Activated T-cell treated with anti-CD3 and anti-CD28 coated beads, Interleukin-2, amount 50 U/mL, for 72 hours (primary cell): ENCODE measurements at places on chromosomes 12 and 14. TPM values are rescaled to one million over a fixed set of nuclear protein-coding genes. Genes with fewer than 3 reads are reported as not detected.
A peak's percentile ranks its signal among the peaks of the same experiment; 100 is the strongest.

SNX6 gene
- 93.9 TPM for total RNA-seq

NID2 gene
- total RNA-seq = 0.19 TPM

RNASE1 gene
- not detected for total RNA-seq

NEUROD4 gene
- total RNA-seq = not detected

GRCh38 chr14:89401761-89402160 is 15.3 kb downstream of the FOXN3 start:
- DNase-seq = no peak

DNA sequence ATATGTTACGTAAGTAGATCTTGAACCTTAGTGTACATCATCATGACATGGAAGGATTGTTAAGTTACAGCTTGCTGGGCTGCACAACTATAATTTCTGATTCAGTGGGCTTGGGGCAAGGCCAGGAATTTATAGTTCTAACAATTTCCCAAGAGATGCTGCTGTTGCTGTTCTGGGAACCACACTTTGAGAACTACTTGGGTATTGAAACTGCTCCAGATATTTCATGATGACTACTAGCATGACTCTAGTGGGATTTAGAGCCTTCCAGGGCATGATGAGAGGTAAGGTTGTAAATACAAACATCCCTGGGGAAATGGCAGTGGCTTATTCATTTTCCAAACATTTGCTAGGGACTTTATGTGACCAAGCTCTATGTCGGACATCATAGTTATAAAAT is 904.8 kb upstream of the SEL1L start:
- no peak for DNase-seq

DNA sequence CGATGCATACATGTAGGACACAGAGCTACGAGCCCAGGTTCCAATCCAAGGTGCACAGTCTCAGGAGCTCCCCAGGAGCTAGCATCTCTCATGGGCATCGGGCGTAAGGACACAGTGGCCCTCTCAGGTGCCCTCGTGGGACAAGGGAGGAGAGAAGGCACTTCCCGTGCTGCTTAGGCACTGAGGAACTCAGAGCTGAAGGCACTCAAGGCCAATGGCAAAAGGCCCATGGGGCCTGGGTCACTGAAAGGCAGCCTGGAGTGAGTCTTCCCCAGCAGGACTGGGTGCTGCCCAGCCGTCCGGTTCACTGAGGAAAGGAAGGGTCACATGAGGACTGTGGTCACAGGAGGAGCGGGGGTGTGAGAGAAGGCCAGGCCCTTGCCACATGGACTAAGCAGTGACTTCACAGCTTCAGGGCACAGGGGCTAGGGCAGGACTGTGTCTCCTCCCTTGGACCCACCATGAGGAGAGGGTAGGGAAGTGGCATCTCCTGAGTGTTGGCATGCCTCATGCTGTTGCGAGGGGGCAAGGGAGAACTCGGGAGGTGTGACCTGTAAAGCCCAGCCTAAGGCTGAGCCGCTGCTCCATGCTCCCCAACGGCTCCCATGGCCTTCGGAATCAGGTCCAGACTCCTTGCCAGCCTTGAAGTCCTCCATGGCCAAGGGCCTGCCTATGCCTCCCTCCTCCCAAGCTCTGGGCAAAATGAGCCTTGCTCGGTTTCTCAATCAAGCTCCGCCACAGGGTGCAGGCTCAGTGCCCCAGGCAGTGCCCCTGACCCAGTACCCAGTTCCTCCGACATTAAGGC is 51.8 kb downstream of the CHGA start:
- no peak for DNase-seq

GRCh38 chr14:104956290-104956890 is 21.8 kb downstream of the AHNAK2 start:
- DNase-seq = no peak

DNA sequence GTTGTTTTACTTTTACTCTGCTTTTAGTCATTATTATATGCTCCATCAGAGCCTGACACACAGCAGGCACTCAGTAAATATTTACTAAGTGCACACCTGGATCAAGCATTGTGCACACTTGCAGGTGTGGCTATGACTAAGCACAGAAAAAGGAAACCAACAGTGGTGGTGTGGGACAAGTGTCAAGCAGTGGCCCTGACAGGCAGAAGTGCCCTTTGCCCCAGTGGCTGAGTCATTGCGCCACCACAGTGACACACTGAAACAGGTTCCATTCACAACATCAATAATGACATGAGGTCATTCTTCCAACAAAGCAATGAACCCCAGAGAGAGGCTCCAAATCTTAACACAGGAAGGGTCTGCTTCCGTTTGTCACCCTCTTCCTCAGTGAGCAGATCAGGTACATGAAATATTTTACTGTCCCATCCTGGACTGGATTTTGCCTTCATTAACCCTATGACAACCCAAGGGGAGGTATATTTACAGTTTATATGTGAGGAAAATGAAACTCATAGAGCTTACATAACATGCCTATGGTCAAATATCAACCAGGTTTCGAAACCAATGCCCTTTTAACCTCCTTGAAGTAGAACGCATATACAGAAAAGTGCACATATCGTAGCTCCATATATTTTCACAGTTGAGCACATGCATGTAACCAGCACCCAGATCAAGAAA is 82.6 kb upstream of the GTF2A1 start:
- DNase-seq = peak; percentile 66

DNA sequence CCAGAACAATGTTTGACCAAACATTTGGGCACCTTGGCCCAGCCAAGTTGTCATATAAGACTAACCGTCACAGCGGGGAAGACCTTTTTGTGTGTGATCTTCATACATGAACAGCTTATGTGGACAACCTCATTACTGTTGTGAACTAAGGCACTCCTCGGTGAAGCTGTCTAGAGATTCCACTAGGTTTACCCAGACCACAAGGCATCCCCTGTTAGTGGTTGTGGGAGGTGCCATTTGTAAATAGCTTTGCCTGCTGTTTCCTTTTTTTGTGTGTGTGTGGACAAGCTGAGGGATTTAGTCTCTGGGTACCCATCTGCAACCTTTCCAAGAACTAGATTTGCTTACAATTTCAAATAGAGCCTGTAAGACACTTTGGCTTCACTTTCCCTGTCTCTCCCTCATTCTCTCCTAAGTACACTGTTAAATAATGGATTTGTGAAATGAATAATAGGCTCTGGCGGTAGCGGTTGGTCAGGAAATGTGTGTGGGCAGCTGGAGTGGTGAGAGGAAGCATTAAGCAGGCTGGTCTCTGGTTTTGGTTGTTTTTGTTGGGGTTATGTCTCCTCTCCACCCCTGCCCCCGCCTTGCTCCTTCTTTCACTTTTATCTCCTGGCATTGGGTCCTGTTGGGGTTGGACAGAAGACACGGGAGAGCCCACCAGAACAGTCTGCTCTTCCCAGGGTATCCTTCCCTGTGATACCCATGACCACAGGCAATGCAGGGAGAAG is 727.6 kb downstream of the VRK1 start:
- no peak for DNase-seq

GRCh38 chr14:98230411-98230810 is 1041.6 kb downstream of the BCL11B start:
- DNase-seq = no peak

- DNase-seq = no peak
These were observed 1562.4 kb upstream of the TMEM132C start for GRCh38 chr12:126704609-126705008.

GRCh38 chr12:54025499-54026405 is 2.5 kb upstream of the HOXC6 start:
- DNase-seq = no peak

- DNase-seq = no peak
These were observed 66.2 kb downstream of the PTGER2 start for GRCh38 chr14:52380294-52380693.

GRCh38 chr14:58467575-58467974 is 40.1 kb downstream of the KIAA0586 start:
- DNase-seq = no peak
